ENCODE measurements at places on chromosomes 11 and 22.

DNA sequence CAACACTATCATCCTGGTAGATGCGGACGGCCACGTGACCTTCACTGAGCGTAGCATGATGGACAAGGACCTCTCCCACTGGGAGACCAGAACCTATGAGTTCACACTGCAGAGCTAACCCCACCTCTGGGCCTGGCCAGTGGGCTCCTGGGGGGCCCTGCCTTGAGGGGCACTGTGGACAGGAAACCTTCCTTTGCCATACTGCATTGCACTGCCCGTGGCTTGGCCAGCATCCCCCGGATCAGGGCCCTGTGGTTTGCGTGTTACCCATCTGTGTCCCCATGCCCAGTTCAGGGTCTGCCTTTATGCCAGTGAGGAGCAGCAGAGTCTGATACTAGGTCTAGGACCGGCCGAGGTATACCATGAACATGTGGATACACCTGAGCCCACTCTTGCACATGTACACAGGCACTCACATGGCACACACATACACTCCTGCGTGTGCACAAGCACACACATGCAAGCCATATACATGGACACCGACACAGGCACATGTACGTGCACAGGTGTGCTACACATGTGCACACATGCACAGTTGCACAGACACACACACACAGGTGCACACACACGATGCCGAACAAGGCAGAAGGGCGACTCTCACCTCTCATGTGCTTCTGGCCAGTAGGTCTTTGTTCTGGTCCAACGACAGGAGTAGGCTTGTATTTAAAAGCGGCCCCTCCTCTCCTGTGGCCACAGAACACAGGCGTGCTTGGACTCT, 15.3 kb upstream of the DGCR8 start:
- no peak for DNase-seq

DNA sequence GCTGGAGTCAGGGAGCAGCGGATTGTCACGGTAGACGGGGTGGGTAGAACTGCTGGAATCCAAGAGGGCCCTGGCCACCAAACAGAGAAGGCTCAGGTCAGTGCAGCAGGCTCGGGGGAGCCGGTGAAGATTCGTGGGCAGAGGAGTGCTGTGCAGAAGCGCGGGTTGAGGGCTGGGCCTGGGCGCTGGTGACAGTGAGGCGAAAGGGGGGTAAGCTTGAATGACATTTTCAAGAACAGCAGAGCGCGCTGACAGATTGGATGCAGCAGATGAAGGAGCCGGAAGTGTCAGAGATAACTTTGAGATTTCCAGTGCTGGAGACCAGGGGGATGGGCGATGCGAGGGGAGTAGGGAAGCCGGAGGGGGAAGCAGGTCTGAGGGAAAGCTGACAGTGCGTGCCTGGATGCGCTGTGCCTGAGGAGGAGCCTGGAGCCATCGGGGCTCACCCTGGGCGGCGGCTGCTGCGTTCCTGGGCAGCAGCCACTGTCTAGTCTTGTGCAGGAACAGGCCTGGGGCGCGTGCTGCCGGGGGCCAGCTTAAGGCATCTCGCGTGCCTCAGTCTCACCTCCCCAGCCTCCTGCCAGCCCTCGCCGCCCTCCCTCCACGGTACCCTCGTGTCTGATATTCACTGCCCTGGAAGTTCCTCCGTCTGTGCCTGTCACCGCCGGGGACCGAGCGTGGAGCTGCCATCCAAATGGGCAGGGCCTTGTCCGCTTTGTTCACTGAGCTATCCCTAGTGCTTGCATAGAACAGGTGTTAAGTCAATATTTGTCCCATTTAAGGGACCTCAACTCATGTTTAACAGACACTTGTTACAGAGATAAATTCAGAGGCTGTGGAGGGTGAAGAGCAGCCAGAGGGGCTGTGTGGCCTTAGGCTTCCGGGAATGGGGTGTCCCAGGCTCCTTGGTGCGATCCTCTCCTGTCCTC, 5.2 kb downstream of the GRIK4 start:
- no peak for DNase-seq

DNA sequence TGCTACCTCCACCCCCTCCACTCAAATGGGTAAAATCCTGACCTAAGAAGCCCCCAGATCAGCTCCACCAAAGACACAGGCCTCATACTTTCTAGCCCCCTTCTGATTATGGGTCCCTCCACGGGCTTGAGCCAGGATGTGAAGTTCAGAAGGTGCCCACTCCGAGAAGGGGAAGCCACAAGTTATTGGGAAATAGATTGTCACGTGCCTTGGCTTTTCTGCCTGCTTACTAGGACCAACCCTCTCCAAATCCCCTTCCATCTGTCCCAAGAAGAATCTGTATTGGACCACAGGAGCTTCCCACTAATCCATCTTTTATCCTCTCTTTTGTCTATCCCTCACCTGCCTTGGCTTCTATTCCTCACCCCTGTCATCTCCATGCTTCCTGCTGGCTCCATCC, 3.0 kb upstream of the NRGN start:
- DNase-seq: no peak

- no peak for DNase-seq
Observed at GRCh38 chr11:106379712-106380111, 302.2 kb downstream of the AASDHPPT start.

- no peak for DNase-seq
Observed at GRCh38 chr11:68469122-68469521, 8.6 kb downstream of the PPP6R3 start.

GRCh38 chr11:15909937-15910598, 446.3 kb downstream of the SOX6 start:
- DNase-seq: no peak

DNA sequence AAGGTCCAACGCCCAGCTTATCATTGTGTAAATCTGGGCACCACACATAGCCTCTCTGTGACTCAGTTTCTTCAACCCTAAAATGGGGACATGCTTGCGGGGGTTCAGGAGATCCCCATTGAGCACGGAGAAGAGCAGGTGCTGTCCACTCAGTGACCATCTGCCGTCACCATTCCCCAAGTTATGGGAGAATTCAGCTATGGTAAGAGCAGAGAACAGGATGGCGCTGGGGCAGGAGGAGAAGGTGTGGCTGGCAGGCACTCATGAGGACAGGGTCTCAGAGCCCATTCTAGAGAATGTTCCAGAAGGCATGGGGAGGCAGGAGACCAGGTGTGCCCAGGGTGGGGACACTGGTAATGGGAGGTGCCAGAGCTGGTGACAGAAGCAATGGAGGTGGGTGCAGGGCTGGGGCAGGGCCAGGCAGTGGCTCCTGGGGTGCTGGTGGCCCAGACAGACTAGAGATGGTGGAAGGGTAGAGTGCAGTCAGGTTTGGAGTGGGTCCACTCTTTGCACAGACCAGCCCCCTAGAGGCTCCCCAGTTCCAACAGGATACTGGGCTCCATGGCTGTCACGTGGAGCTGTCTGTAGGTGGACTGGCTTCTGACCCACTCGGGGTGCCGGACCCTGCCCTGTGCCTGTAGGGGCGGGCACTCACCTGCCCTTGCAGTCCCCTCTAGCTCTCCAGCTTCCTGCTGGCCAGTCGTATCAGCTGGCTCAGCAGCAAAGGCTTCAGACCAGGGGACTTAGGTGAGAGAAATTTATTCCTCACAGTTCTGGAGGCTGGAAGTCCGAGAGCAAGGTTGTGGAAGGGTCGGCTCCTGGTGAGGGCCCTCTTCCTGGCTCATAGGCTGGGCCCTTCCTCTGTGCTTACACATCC, 84.7 kb downstream of the CDKN1C start:
- DNase-seq: peak; percentile 13

- no peak for DNase-seq
Observed at GRCh38 chr11:39435641-39436040, 2023.8 kb downstream of the LRRC4C start.

GRCh38 chr11:86370922-86371594, 3.6 kb upstream of the CCDC81 start:
- DNase-seq: no peak

DNA sequence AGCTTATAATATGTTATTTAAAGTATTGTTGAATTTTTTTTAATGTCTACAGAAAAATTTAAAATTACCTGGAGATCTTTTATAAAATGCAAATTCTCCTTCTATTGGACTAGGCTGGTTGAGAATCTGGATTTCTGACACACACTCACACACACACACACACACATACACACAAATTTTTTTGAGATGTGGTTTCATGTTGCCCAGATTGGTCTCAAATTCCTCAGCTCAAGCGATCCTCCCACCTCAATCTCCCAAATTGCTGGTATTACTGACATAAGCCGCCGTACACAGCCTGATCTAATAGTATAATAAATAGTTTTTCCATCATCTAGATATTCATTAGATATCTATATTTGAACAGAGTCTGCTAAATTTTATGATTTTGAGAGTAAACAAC, 4.5 kb upstream of the RFPL1 start:
- no peak for DNase-seq

DNA sequence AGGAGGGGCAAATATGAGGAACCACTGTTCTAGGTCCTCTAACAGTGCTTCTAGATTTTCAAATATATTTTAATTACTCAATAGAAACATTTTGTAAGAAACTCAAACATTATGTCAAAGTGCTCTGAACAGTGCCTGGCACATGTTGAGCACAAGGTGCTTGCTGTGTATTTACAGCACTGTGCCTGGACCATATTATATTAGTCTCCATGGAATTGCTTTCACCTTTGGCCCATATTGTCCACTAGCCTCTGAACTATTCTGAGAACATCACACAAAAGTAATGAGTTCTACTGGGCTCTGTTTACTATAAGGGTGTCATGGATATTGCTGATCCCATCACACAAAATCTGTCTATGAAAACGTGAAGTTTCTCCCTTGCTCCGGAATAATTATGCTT, 76.7 kb downstream of the PPFIBP2 start:
- no peak for DNase-seq

- DNase-seq: no peak
Observed at GRCh38 chr22:38850941-38851849, 7.4 kb upstream of the NPTXR start.

GRCh38 chr11:17314904-17315426, 36.6 kb upstream of the NCR3LG1 start:
- no peak for DNase-seq

GRCh38 chr11:66498506-66498905, 11.9 kb upstream of the BBS1 start:
- no peak for DNase-seq
